ENCODE measurements at places on chromosomes 11 and 22.

- no peak for DNase-seq
Measured at GRCh38 chr11:123144707-123145106, 50.3 kb downstream of the CLMP start.

- DNase-seq = no peak
Measured at GRCh38 chr22:35275580-35275979, 18.3 kb downstream of the HMGXB4 start.

DNA sequence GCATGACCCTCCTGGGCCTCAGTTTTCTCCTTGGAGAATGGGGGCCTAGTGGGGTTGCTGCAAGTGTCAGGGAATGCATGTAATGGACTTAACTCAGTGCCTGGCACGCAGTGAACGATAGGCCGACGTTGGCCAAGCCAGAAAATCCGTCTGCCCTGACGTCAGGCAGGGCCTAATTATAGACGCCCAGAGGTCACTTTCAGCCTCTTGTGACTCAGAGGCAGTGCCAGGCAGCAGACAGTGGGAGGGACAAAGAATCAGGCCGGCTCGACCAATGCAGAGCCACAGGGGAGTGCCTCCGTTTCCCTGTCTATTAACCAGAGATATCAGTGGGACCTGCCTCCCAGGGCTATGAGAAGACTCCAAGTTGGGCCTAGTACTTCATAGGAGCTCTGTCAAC, 115.0 kb downstream of the MN1 start:
- DNase-seq = peak; percentile 91

DNA sequence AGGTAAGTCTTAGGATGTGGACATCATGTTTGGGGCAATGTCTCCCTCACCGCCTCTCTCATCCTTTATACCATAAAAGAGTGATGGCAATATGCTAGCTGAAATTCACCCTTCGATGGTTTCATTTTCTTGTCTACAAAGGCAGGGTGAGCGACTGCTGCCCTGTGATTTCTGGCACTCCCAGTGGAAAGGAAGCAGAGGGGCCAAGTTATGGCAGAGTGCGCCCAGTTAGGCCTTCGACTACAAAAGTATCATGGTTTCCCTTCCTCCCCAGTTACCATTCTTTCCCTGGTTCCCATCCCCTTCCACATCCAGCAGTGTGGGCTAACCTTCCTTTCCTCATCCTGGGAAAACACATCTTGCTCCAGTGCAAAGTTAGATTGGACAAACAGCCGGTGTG, 43.8 kb downstream of the SNX19 start:
- DNase-seq = no peak
